A549 treated with GW870086 at 1 μM for 4 hours (cell line): ENCODE measurements at places on chromosomes 2 and 18. TPM values are rescaled to one million over a fixed set of nuclear protein-coding genes. Genes with fewer than 3 reads are reported as not detected.

The CD8B2 gene
- total RNA-seq = not detected in 5 replicates

The LYPD1 gene
- total RNA-seq = 14.4 to 20.2 TPM (median 14.6 TPM) in 5 replicates

The PDE11A gene
- total RNA-seq = 0.27 to 0.67 TPM (median 0.49 TPM) in 5 replicates

The KCNIP3 gene
- 1.1 to 1.6 TPM (median 1.3 TPM) in 5 replicates for total RNA-seq

The DNAJB2 gene
- total RNA-seq = 30.0 to 40.2 TPM (median 38.3 TPM) in 5 replicates

The TDRD15 gene
- total RNA-seq = not detected in 5 replicates

The FBLN7 gene
- 0.37 to 0.70 TPM (median 0.63 TPM) in 5 replicates for total RNA-seq

The USP40 gene
- total RNA-seq = 20.6 to 25.3 TPM (median 23.8 TPM) in 5 replicates

The ABCG8 gene
- total RNA-seq = not detected in 5 replicates

The GREB1L gene
- 1.8 to 4.5 TPM (median 3.4 TPM) in 5 replicates for total RNA-seq

The CCDC68 gene
- total RNA-seq = 2.4 to 4.2 TPM (median 3.2 TPM) in 5 replicates

The DPP10 gene
- not detected in 5 replicates for total RNA-seq

The CKAP2L gene
- 10.5 to 16.2 TPM (median 13.9 TPM) in 5 replicates for total RNA-seq

The SCN2A gene
- total RNA-seq = not detected in 5 replicates

The CTAGE1 gene
- total RNA-seq = not detected in 5 replicates

The IL1B gene
- total RNA-seq = 0.13 to 0.22 TPM (median 0.14 TPM) in 5 replicates

The CROCC2 gene
- total RNA-seq = not detected in 5 replicates

The SERPINB12 gene
- total RNA-seq = not detected in 5 replicates

The CNGA3 gene
- total RNA-seq = 0.03 to 0.06 TPM in 2 of 5 replicates, not detected in the others

The PSMA8 gene
- total RNA-seq = not detected in 5 replicates

The SP140L gene
- 2.4 to 4.3 TPM (median 3.5 TPM) in 5 replicates for total RNA-seq

The GALNT14 gene
- total RNA-seq = 41.6 to 52.6 TPM (median 43.2 TPM) in 5 replicates

The ADAM23 gene
- total RNA-seq = 5.5 to 9.9 TPM (median 9.5 TPM) in 5 replicates
